Heart right ventricle (tissue), 16 donors: ENCODE measurements at places on chromosomes 4 and X.

DNA sequence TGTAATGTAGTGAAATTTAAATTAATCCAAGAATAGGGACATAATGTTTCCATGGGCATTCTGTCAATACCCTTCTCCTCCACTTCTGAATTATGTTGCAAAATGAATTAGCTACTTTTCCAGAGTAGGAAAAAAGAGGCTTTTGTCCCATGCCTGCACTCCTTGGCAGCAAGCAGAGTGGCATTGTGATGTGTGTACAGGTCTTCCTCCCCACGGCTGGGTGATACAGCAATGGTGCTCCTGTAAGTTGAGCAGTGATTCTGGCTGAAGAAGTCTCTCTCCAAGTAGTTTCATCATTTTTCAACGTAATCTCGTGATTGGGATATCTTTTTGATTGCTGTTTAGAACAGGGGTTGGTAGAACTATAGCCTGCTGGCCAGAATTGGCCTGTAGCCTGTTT lies 59.9 kb downstream of the KIT start:
- no peak for DNase-seq

GRCh38 chrX:108537005-108537404 lies 97.4 kb downstream of the COL4A5 start:
- DNase-seq: no peak

DNA sequence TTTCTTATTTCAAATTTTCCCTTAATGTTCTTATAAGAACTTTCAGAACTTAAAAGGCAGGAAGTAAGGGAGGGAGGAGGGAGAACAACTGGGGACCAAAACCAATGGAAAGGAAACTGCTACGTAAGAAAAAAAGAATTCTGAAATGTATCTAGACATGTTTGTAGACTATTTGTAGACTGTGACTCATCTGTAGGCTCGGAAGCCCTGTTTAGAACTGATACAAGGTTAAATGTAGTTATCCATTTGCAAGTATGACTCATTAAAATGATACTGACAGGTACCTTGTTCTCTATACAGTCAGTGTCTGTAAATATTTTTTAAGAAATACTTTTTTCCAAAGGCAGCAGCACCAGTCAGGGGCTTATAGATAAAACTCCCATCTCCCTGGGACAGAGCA lies 202.0 kb downstream of the DHX15 start:
- no peak for DNase-seq

DNA sequence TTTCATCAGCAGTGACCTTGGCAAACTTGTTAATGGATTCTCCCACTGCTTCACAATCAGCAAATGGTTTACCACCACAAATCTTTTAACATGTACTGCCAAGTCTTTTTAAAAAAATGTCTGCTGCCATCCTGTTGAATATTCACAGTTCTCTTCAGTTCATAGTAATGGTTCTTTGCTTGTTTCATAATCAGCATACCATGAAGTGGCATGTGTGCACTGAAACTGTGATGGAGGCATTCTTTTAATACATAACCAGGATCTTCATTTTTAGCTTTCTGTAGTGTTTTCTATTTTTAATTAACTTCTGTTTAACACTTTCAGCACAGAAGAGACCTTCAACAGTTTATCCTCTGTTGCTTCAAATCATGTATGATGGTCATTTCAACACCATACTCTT lies 230.1 kb upstream of the ARSJ start:
- DNase-seq: no peak

GRCh38 chr4:1900087-1900433 lies 28.9 kb downstream of the NSD2 start:
- DNase-seq: no peak

- DNase-seq: no peak
Measured at GRCh38 chr4:114688059-114688458, 89.5 kb downstream of the UGT8 start.

DNA sequence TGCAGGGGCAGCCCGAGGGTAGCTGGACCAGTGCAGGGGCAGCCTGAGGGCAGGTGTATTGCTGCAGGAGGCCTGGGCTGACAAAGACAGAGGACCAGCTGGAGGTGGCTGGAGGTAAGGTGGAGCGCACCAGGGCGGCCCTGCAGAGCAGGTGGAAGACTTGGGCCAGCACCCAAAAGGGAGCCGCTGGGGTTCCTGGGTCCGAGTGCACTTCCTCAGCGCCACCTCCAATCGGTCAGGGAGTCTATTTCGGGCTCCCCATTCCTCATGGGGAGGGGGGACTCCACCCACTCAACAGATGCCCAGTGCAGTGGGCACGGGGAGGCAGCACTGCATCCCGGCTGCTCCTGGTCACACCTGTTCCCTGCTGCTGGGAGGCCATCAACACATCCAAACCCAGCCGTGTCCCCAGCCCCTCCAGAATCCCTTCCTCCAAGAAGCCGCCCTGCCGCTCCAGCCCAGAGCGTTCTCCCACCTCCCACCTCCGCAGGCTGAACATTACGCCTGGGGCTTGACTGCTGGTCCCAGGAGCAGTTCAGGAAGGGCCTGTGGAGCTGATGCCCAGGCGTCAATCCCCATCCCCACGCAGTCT lies 1.5 kb downstream of the LRPAP1 start:
- DNase-seq: no peak

DNA sequence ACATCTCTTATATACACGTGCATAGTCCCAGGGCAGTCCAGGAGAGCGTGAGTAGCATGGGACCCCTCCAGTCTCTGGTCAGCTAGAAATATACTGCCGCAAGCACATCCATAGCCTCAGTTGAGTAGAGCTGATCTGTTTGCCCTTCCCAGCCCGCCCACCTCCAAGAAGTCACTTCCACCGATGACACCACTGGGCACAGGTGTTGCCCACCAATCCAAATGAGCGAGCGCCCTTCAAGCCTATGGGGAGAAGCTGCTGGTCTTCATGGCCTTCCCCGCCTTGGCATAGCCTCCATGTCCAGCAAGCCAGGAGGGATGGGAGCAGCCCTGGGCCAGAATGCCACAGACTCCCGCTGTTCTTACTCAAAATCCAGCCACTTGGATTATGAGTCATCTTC lies 10.2 kb downstream of the DUSP9 start:
- DNase-seq: no peak
